ENCODE measurements at places on chromosomes 16 and 17.

- H3K4me3 ChIP-seq: no peak overlapping the region
- H3K4me1 ChIP-seq: no peaks in the 10 kb centered on the region
- H3K36me3 ChIP-seq: no peaks in the 10 kb centered on the region
Observed at GRCh38 chr17:43411749-43412148, 13.0 kb downstream of the ARL4D start.

GRCh38 chr16:62548095-62548494, 511.9 kb upstream of the CDH8 start:
- no peak overlapping the region for H3K27ac ChIP-seq
- no peak for DNase-seq
- H3K36me3 ChIP-seq: no peaks in the 10 kb centered on the region

DNA sequence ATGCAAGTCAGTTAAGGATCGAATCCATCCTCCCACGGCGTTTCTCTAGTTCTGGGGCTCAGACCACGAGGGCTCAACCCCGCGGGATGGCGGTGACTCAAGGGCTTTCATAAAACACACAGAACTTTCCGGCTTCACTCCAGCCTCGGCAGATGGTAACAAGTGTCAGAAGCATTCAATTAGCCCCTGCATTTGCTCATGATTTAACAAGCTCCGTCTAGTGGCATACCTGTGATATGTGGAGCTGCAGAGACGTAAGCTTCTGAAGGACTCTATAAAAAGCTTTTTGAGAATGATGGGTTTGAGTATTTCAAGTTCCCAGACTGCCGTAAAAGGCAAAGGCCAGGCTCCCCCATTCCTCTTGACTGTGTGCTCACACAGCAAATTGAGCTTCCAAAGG, 91.3 kb upstream of the SEC14L1 start:
- no peak overlapping the region for H3K4me3 ChIP-seq
- no peaks in the 10 kb centered on the region for H3K4me1 ChIP-seq
- no peak overlapping the region for H3K27ac ChIP-seq
- H3K36me3 ChIP-seq: no peaks in the 10 kb centered on the region
- H3K27me3 ChIP-seq: peaks cover 3% of the 10 kb centered on the region

DNA sequence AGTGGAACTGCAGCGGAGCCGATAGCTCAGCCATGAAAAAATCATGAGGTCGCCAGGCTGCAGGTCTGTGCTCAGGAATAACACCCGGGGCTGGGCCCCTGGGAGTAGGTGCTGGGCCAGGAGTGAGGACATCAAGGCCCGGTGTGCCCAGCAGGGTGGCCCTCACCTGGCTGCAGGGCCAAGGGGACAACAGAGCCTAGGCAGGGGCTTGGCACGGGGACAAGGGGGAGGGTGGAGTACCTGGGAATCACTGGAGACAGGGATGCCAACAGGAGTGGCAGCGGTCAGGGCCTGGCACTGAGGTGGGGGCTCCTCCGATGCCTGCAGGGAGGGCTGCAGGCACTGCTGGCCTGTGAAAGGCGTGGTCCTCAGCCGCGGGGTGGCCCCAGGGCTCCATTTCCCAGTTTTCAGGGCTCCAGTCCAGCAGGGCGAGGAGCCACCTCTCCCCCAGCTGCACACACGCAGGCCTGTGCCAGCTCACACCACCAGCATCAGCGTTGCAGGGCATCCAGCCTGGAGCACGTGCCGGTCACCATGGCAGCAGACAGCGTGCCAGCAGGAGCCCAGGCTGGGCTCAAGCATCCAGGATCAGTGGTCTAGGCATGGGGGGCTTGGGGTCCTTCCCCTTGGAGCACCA, 4.7 kb upstream of the FSCN2 start:
- no peaks in the 10 kb centered on the region for H3K27me3 ChIP-seq
- H3K36me3 ChIP-seq: no peaks in the 10 kb centered on the region
- DNase-seq: no peak
- H3K27ac ChIP-seq: no peak overlapping the region

- no peaks in the 10 kb centered on the region for H3K4me1 ChIP-seq
- no peak overlapping the region for H3K4me3 ChIP-seq
- H3K27me3 ChIP-seq: no peaks in the 10 kb centered on the region
- DNase-seq: no peak
- peaks cover 3% of the 10 kb centered on the region for H3K36me3 ChIP-seq
Observed at GRCh38 chr16:78956859-78957258, 643.7 kb downstream of the MAF start.

- peaks cover 2% of the 10 kb centered on the region for H3K36me3 ChIP-seq
- H3K27me3 ChIP-seq: peaks cover 6% of the 10 kb centered on the region
- DNase-seq: no peak
- H3K4me3 ChIP-seq: no peak overlapping the region
- H3K27ac ChIP-seq: no peak overlapping the region
Observed at GRCh38 chr16:67435758-67436164, 4.8 kb downstream of the HSD11B2 start.

DNA sequence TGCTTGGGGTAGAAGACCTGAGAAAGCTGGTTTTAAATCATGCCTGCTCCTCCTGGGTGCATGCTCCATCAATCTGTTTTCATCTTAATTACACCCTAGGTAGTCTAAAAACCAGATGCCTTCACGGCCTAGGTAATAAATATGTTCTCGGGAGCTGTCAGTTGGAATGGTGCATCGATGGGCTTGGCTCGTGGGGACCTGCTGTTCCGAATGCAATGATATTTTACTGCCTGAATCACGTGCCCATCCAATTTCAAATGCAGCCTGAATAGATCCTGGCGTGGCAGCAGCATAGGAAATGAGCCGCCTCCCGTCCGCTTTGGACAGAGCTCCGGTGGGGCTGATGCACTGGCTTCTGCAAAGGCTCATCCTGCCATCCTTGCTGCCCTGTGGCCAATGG, 18.8 kb upstream of the FAAP100 start:
- DNase-seq: no peak
- peaks cover 3% of the 10 kb centered on the region for H3K36me3 ChIP-seq
- no peak overlapping the region for H3K4me3 ChIP-seq

DNA sequence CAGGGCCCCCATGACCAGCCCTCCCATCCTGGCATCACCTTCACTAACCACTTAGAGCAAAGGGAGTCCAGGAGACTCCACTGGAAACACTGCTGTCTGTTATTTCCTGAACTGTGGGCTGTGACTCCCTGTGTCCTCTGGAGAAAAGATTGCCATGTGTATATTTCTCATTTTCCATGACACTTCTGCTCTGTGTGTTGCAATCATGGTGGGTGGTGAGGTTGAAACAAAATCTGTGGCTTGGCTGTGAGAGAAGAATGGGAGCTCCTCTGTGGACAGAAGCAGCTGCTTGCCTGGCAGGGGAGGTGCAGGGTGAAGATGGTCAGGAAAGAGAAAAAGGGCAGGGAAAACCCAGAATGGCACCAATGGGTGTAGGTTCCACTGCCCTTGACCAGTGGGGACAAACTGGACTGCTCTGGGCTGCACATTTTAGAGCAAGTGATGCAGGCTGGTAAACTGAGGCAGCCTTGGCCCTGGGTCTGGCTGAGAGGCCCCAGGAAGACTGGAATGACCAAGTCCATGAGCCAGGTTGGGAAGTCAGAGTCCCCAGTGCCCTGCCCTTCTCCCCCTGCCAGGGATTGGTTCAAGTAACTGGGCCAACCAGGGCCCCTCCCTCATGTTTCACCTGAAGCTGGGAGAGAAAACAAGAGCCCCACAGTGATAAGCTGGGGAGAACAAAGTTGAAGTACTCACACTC, 314.3 kb downstream of the C16orf95 start:
- no peak overlapping the region for H3K4me3 ChIP-seq
- H3K4me1 ChIP-seq: peaks cover 3% of the 10 kb centered on the region
- no peak overlapping the region for H3K27ac ChIP-seq
- peaks cover 31% of the 10 kb centered on the region for H3K27me3 ChIP-seq
- H3K36me3 ChIP-seq: no peaks in the 10 kb centered on the region

GRCh38 chr17:2025622-2026309, 632 bp upstream of the RTN4RL1 start:
- H3K36me3 ChIP-seq: no peaks in the 10 kb centered on the region
- no peak for DNase-seq
- H3K4me1 ChIP-seq: peaks cover 30% of the 10 kb centered on the region
- peak overlapping the region; percentile 80 for H3K4me3 ChIP-seq
- H3K27ac ChIP-seq: no peak overlapping the region

Measured in naive thymus-derived CD8-positive, alpha-beta T cell (primary cell).